ENCODE measurements at places on chromosomes 5 and 9.

DNA sequence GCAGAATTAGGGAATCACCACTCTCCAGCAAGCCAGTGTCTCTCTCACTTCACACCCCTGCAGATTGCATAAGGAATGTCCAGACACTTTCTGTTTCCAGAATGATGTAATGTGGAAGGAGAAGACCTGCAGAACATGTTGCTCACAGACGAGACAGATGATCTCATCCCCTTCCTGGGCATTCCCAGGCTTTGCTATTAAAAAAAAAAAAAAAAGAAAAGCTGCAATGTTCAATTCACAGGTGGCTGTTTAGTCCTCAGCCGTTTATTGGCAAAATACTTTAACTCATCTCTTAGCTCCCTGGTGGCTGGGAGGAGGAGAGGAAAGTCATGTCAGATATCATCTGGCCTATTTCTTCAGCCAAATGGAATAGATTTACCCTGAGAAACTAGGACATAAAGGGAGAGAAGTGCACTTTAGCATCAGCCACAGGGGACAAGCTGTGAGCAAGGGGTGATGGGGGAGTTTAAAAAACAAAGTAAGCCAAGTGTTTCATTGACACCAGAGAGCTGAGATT is 95.9 kb upstream of the TNC start:
- no peak for DNase-seq

GRCh38 chr5:64206653-64207052 is 41.0 kb downstream of the RNF180 start:
- DNase-seq = no peak

- no peak for DNase-seq
These were observed 6.1 kb upstream of the AP3B1 start for GRCh38 chr5:78300464-78301045.

GRCh38 chr5:115683081-115683480 is 57.2 kb upstream of the TMED7 start:
- no peak for DNase-seq

Data from HEK293T (cell line).